Upper lobe of left lung (tissue), 6 donors: ENCODE measurements at places on chromosomes 11 and 22.

DNA sequence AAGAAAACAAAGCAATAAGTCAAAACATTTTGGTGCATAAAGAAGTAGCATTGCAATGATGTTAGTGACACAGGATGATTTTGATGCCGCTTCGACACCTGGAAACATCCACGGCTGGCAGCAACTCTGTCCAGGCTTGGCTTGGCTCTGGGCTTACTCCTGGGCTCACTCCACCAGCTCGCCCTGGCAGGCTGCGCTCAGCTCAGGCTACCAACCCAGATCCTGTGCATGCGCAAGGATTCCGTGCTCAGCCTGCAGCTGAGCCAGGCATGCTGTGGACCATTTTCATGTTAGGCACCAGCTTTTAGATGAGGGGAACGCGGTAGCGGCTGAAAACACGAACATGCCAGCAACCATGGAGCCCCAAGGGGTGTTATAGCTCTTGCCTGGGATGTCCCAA lies 66.0 kb downstream of the SLC25A17 start:
- no peak for DNase-seq

- DNase-seq, result no peak
These were observed 24.2 kb upstream of the KRTAP5-6 start for GRCh38 chr11:1672613-1673350.

DNA sequence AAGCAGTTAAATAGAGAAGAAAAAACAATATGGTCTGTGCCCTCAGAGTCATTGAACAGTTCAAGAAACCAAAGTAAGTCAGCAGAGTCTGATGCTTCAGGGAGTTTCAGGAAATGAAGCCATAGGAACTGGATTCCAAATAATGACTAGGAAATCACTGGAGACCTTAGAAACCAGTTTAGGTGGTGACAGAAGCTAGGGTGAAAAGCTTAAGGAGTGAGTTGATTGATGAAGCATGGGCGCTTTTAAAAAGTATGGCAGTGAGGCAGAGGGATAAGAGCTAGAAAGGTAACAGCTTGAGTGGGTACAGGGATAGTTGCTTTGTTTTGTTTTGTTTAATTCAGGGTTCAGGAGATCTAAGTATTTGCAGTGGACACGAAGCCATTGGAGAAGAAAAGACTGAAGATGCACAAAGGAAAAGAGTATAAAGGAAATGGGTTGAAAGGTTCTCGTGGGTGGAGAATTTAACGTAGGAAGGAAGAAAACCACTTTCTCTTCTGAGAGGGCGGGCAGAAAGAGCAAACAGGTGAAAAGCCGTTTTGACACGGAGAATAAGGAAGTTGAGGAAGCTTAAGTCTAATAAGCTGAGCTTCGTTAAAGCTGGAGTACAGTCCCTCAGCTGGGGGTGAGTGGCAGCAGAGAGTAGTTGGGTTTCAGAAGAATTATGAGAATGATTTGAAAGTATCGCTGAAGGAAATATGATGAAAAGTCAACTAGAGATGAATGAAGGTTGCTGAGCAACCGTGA lies 14.8 kb downstream of the SGSM3 start:
- DNase-seq, result no peak

DNA sequence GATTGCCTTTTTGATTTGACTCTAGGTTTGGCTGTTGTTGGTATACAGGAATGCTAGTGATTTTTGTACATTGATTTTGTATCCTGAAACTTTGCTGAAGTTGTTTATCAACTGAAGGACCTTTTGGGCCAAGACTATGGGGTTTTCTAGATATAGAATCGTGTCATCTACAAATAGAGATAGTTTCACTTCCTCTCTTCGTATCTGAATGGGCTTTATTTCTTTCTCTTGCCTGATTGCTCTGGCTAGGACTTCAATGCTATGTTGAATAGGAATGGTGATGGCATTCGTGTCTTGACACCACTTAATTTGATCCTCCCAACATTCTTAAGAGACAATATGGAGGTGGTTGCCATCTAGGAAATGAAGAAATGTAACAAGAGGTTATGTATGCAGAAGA lies 388.1 kb upstream of the API5 start:
- no peak for DNase-seq

DNA sequence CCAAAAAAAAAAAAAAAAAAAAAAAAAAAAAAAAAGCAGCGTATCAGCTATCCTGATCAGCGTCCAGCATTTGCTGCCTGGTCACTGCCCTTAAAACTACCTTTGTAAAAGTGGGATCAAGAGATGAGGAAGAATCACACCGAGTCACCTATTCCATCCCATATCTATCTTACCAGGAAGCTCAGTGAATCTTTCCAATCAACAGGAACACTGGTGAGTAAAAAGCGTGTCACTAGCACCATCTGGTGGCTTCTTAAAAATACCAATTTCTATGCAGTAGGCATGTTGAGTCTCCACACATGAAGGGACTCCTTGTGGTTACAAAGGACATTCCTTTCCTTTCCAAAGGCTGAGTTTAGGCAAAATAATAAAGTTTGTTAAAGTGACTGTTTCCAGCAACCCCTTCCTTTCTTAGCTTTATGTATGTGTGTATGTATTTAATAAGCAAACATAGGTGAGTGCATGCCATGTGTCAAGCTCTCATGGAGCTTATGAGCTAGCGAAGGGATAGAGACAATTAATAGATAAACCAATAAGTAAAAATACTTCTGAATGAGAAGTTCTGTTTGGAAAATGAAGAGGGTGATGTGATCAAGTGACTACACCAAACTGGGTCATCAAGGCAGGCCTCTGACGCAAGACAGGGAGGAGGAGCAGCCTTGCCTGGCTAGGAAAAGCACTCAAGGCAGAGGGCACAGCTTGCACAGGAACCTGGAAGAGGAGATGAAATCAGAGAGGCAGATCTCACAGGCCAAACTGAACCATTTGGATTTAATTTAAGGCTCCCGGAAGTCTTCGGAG lies 13.9 kb upstream of the TP53AIP1 start:
- DNase-seq, result no peak
